ENCODE measurements at places on chromosomes 7 and 10.

DNA sequence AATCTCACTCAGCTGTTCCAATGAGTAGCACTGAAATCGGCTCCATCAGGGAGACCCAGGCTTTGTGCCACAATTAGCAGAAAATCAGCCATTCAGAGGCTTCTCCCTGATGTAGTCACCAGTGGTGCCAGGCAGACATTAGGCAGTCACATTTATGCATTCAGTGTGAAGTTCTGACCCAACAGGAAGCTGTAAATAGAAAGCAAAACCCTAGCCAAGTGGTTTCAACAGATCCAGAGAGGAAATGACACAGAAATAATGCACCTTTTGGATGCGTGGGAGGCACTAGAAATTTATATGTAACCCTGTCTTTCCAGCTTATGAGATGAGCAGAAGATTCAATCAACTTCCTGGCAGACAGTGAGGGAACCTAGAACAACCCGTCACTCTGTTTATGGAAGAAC, 186.4 kb downstream of the PDE1C start:
- DNase-seq: no peak
- H3K36me3 ChIP-seq: peaks cover 11% of the 10 kb centered on the region
- H3K27ac ChIP-seq: no peak overlapping the region
- H3K4me1 ChIP-seq: no peaks in the 10 kb centered on the region

- no peaks in the 10 kb centered on the region for H3K36me3 ChIP-seq
- H3K4me1 ChIP-seq: peaks cover 6% of the 10 kb centered on the region
- H3K27me3 ChIP-seq: no peaks in the 10 kb centered on the region
- peak overlapping the region; percentile 2 for H3K27ac ChIP-seq
- H3K4me3 ChIP-seq: no peak overlapping the region
Measured at GRCh38 chr7:22051886-22052673, 106.4 kb upstream of the CDCA7L start.

DNA sequence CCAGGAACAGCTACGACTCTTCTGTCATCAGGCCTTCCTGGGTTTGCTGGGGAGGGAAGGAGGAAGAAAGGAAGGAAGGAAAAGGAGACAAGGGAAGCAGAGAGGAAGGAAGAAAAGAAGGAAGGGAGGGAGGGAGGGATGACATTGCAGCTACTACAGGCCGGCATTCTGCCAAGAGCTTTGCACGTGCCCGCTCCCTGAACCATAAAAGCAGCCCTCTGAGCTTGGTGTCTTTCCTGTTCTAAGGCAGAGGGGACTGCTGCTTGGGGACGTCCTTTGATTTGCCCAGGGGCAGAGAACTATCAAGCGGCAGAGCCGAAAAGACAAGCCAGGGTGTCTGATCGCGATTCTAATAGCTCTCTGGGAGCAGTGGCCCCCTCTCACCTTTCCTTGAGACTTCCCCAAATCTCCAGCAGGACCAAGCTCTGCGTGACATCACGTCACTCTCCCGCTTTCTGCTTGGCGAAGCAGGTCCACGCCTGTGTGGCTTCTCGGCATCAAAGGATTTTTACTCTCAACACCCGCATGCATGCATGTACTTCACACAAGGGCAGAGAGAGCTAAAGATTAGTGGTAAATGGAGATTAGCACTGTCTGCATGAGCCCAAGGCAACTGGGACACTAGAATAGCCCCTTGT, 167.8 kb upstream of the AUTS2 start:
- peaks cover 5% of the 10 kb centered on the region for H3K4me1 ChIP-seq
- H3K27ac ChIP-seq: no peak overlapping the region
- no peak for DNase-seq
- peaks cover 3% of the 10 kb centered on the region for H3K27me3 ChIP-seq

DNA sequence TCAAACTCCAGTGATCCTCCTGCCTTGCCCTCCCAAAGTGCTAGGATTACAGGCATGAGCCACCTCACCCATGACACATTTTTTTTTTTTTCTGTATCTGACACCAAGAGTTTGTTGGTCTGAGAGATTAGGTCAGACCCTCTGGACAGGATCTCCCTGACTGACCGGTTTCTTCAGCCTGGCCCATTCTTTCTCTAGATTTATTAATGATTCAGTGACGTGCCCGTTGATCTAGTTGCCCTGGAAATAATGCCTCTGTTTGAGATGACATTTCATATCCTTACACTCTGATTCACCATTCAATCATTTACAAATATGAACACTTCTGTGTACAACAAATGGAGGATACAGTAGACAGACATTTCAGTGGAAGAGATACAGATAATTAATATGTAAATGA, 1.4 kb upstream of the ZNF212 start:
- peaks cover 4% of the 10 kb centered on the region for H3K4me1 ChIP-seq
- DNase-seq: no peak
- no peaks in the 10 kb centered on the region for H3K27me3 ChIP-seq

DNA sequence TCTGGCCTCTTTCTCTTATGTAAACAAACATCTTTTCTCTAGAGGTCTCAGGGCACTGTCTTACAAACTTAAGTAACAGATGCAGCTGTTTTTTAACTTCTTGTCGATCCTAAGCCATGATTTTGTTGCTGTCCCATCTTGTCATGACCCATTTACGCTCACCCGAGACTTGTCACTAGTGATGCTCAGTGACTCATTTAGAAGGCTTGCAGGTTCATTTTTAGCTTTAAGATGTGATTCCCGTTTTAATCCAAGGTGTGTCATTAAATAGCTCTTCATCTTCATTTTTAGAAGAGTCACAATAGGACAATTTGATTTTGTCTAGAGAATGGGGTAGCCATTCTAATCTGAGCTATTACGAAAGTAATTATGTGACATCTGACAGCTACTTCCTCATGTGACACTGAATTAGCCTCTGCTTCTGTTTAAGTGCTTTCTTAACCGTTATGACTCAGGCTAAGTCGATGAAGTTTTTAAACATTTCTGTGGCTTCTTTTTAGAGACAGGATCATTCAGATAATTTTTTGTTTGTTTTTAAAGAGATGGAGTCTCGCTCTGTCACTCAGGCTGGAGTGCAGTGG, 42.7 kb downstream of the SPDYE5 start:
- no peaks in the 10 kb centered on the region for H3K36me3 ChIP-seq
- no peaks in the 10 kb centered on the region for H3K4me1 ChIP-seq
- H3K27ac ChIP-seq: no peak overlapping the region
- DNase-seq: no peak
- H3K27me3 ChIP-seq: peaks cover 2% of the 10 kb centered on the region

- no peak overlapping the region for H3K27ac ChIP-seq
- H3K27me3 ChIP-seq: no peaks in the 10 kb centered on the region
- DNase-seq: no peak
- H3K4me1 ChIP-seq: peaks cover 4% of the 10 kb centered on the region
Measured at GRCh38 chr7:93981480-93981874, 22.7 kb downstream of the BET1 start.

GRCh38 chr10:115129752-115130151, 36.6 kb downstream of the ATRNL1 start:
- no peaks in the 10 kb centered on the region for H3K4me1 ChIP-seq
- no peak overlapping the region for H3K4me3 ChIP-seq
- peaks cover 7% of the 10 kb centered on the region for H3K36me3 ChIP-seq
- no peaks in the 10 kb centered on the region for H3K27me3 ChIP-seq
- DNase-seq: no peak

DNA sequence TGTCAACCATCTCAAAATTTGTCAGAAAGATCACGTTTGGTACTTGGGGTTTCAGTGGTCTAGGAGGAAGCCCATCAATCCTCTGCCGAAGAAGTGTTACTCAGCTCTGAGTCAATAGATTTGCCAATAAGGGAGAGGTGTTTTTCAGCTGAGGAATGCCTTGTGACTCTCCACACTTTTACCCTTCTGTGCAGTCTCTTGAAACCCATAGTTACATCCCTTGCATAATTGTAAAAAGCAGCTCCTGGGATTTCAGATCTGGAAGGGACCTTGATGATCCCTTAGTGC, 47.5 kb downstream of the INSYN2A start:
- no peak for DNase-seq
- peak overlapping the region; percentile 55 for H3K27ac ChIP-seq
- peaks cover 25% of the 10 kb centered on the region for H3K4me1 ChIP-seq
- H3K4me3 ChIP-seq: no peak overlapping the region
- H3K27me3 ChIP-seq: no peaks in the 10 kb centered on the region
- no peaks in the 10 kb centered on the region for H3K36me3 ChIP-seq

DNA sequence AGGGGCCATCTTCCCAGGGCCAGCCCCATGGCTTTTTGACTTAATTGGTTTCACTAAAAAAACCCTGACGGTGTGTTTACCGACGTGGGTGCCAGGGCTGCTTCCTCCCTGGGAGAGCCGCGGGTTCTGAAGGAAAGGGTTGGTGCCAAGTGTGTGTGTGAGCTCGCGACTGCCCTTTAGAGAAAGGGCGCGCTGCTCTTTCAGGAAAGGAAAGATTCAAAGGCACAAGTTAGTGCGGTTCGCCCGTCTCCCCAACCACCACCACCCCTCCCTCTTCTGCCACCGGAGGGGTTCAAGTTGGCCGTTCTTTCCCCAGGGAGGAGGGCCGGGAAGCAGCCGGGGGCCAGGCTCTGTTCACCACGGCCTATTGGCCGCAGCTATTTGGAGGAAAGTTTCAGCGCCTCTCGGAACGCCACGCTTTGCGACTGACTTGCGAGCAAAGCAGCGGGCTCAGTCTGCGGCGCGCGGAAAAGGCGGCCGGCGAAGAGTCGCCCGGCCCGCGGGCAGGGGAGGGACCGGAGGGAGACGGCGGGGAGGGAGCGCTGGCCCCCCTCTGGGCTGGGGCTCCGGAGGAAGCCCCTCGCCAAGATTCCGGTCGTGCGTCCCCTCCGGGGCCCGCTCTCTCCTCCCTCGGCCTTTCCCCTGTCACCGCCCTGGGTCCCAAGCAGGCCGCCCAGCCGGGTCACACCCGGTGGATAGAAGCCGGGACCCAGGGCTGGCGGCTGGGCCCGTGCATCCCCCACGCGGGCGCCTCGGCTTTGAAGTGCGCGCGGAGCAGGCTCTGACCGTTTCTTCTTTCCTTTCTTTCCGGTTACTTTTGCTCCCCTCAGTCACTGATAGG, 165.9 kb upstream of the PPP1R3A start:
- no peaks in the 10 kb centered on the region for H3K36me3 ChIP-seq
- peak overlapping the region; percentile 94 for H3K27ac ChIP-seq

- peak; percentile 54 for DNase-seq
- no peaks in the 10 kb centered on the region for H3K36me3 ChIP-seq
- peaks cover 30% of the 10 kb centered on the region for H3K27me3 ChIP-seq
- H3K4me3 ChIP-seq: peak overlapping the region; percentile 93
- H3K27ac ChIP-seq: peak overlapping the region; percentile 96
Measured at GRCh38 chr10:102642736-102643335, 1.4 kb upstream of the TRIM8 start.

DNA sequence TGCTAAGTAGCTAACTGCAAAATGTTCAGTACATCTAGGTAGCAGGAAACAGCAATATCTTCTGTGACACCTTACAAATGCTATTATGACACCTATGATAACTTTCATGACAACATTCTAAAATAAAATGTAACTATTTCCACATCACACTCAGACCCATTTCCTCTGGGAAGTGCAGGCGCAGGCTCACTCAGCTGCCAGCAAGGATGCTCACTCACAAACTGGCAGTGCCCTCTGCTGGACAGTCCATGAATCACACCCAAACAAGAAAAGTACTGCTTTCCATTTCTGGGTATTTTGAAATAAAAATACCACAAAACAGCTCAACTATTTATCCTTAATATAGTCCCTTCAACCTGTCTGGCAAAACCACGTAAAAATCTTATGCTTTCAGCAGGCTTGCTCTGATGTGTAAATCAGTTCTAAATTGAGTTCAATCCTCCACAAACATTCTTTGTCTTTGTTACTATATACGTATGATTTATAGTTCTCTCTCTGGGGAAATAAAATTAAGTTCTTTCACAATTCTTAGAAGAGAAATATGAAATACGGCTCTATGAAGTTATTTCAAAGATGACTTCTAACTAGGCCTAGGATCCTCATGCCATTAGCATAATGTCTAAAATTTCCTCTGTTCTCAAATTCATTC, 176.6 kb downstream of the PARD3 start:
- no peak overlapping the region for H3K27ac ChIP-seq
- DNase-seq: peak; percentile 85
- H3K27me3 ChIP-seq: peaks cover 4% of the 10 kb centered on the region
- no peak overlapping the region for H3K4me3 ChIP-seq

DNA sequence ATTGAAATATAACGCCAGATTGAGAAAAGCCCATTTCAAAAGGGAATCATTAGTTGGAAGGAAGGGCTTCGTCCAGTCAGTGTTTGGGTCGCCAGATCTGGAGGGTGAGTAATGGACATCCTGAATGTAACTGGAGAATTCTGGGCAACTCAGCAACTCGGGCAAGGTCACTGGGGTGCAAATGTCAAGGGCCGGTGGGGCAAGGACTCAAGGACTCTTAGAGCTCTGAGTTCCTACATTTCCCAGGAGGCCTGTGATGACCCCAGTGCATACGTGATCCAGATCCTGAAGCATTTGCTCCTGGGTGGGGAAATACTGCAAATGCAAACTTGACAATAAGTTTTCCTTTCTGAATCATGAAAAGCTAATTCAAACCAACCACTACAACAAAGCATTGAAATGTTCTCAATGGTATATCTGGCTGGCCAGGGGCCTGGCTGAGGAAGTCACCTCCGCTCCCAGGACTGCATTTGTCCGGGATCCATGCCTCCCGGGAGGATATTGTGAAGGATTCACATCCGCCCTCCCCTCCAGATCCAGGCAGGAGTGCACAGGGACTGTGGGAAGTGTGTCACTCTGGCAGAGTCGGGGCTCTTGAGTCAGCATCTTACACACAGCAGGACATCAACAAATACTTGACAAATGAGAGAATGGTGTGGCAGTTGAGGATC, 164.0 kb downstream of the FANK1 start:
- peaks cover 5% of the 10 kb centered on the region for H3K36me3 ChIP-seq
- DNase-seq: no peak
- peaks cover 27% of the 10 kb centered on the region for H3K4me1 ChIP-seq
- H3K27ac ChIP-seq: peak overlapping the region; percentile 9

DNA sequence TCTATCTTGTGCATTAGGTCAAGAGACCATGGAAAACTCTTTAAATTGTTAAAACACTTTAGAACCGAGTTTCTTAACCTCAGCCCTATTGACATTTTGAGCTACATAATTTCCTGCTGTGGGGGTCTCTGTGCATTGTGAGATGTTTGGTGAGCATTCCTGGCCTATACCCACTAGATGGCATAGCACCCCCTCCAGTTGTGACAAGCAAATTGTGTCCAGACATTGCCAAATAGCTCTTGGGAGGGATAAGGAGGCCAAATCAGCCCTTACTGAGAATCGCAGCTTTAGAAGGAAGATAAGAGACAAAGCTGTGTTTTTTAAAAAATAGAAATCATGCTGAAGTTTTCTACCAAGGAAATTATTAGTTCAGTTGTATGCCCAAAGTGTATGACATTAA, 1158.5 kb upstream of the C7orf33 start:
- DNase-seq: no peak
- H3K4me3 ChIP-seq: no peak overlapping the region
- no peak overlapping the region for H3K27ac ChIP-seq
- no peaks in the 10 kb centered on the region for H3K27me3 ChIP-seq
- H3K4me1 ChIP-seq: no peaks in the 10 kb centered on the region

GRCh38 chr7:5063698-5064097, 18.0 kb downstream of the RBAK start:
- DNase-seq: no peak
- H3K27me3 ChIP-seq: peaks cover 1% of the 10 kb centered on the region
- no peak overlapping the region for H3K4me3 ChIP-seq
- H3K36me3 ChIP-seq: peaks cover 92% of the 10 kb centered on the region
- no peak overlapping the region for H3K27ac ChIP-seq
- no peaks in the 10 kb centered on the region for H3K4me1 ChIP-seq

Measured in glutamatergic neuron (in vitro differentiated cells).